ENCODE measurements at places on chromosomes 12 and 14.

GRCh38 chr14:75301666-75302325 lies 23.2 kb downstream of the FOS start:
- DNase-seq: peak; percentile 18

DNA sequence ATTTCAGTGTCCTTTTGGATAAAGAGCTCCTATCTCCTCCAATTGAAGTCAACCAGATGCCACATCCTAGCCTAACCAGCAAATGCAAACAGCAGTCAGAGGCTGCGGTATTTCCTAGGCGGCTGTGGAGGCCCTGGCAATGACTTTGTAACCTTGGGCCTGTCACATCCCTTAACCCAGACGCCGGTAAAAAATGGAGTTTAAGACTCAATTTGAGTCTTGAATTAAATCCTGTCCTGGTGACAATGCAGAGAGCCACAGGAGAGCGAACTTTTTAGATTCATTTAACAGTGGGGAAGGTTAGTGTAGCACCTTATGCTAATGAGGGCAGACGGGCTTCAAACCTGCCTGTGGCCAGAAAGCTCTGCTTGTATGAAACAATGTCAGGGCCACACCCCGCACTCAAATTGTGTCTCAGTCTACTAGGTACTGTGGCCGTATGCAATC lies 1.3 kb downstream of the C12orf75 start:
- DNase-seq: no peak

DNA sequence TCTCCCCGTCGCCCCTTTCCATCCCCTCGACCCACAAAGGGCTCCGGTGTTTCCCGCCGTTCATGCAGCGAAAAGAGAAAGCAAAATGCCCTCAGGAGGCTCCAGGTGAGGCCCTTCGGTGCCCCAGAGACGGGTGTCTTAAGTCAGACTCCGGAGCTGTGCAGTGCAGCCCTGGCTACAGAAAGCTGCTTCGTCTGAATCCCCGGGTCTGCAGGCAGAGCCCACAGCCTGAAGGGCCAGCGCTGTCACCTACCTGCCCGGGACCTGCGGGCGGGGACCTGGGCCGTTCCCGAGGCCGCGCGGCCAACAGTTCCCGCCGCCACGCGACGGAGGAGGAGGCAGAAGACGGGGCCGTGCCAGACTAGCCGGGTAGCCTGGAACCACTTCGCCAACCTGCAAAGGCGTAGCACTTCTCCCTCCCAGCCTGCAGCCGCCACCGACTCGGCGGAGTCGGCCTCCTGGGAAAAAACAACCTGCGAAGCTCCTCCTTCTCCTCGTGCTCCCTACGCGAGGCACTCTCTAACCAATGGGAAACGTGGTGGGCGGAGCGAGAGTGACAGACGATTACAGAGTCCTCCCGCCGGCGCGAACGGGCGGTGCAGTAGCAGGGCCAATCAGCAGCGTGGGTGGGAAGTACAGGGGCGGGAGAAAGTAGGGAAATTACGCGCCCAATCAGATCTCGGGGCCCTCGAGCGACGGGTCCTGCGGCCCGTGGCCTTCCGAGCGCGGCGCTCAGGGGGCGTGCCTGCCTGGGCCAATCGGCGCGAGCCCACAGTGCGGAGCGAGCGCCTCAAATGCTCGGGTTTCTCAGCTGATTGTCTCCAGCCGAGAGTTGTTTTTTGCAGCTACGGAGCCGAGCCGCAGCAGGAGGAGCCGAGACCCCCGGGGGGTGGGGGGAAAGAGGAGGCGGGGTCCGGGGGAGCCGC lies at the start of the genes GPR137C and TXNDC16:
GPR137C (plus strand) TSS at position 774 of the 926 bp plus-strand sequence. CDS start 312 bp downstream, outside the sequence.
TXNDC16 (minus strand) TSS at position 443 of the 926 bp plus-strand sequence. CDS start 8,948 bp downstream, outside the sequence.
- DNase-seq: peak; percentile 97

DNA sequence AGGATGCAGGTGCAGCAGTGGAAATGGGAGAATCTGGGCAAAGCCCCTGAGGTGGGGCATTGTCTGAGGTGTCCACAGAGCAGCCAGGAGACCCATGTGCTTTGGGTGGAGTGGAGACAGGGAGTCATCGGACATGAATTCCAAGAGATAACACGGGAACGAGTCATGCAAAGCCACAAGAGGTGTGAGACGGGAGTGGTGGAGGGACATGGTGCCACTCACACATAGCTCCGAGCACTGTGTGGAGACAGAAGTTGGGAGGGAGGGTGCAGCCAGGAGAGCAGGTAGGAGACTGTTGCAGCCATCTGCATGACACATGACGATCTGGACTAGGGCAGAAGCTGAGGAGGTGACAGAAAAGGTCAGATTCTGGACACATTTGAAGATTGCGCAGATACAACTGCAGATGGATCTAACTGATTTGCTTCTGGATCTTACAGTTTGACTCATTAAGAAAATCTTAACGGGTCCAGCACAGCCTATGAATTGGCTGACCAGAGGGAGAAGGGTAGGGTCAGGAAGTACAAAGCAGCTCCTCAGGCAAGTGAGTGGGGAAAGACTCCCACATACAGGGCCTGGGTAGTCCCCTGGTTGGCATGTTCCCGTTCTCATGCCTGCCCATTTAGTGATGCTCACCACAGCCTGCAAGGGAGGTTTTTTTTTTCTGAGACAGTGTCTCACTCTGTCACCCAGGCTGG lies 379.8 kb downstream of the FUT8 start:
- no peak for DNase-seq

GRCh38 chr12:119383206-119383605 lies 48.7 kb downstream of the CCDC60 start:
- no peak for DNase-seq

DNA sequence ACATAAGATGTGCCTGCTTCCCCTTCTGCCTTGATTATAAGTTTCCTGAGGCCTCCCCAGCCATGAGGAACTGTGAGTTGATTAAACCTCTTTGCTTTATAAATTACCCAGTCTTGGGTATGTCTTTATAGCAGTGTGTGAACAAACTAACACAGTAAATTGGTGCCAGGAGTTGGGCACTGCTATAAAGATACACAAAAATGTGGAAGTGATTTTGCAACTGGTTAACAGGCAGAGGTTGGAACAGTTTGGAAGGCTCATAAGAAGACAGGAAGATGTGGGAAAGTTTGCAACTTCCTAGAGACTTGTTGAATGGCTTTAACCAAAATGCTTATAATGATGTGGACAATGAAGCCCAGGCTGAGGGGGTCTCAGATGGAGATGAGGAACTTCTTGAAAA lies 264.1 kb downstream of the DACT1 start:
- no peak for DNase-seq

DNA sequence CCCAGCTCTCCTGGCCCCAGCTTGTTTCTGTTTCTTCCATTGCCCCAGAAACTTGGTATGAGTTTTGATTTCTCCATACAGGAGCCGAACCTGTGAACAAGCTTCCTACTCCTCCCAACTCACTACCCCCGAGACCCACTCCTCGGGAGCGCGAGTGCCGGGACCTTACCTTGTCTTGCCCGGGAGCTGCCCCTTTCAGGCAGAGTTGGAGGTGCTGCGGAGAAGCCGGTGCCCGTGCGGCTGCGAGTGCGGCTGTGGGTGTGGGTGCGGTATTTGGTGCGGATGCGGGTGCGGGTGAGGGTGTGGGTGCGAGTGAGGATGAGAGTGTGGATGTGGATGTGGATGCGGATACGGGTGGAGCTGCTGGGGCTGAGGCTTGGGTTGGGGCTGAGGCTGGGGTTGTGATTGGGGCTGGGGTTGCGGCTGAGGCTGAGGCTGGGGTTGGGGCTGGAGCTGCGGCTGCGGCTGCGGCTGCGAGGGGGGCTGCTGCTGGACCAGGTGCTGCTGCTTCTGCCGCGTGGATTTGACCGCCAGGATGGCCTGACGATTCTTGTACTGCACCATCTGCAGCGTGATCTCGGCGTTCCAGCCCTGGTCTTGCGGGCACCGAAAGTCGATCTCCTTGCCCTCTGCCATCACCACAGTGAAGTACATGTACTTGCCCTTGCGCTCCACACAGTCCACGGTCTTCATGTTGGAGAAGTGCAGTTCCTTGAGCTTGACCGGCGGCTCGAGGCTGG lies 1.1 kb downstream of the PHLDA1 start:
- DNase-seq: peak; percentile 26

- no peak for DNase-seq
Measured at GRCh38 chr12:104407922-104408321, 48.8 kb upstream of the CHST11 start.

GRCh38 chr14:74491956-74492775 lies 939 bp downstream of the NPC2 start:
- DNase-seq: no peak

GRCh38 chr14:52052288-52052943 lies 16.4 kb downstream of the NID2 start:
- no peak for DNase-seq

- no peak for DNase-seq
Measured at GRCh38 chr12:66662729-66663128, 16.1 kb downstream of the GRIP1 start.

GRCh38 chr14:32596390-32596789 lies 267.3 kb downstream of the AKAP6 start:
- no peak for DNase-seq

- no peak for DNase-seq
Measured at GRCh38 chr12:89709995-89710872, 1.6 kb upstream of the ATP2B1 start.

DNA sequence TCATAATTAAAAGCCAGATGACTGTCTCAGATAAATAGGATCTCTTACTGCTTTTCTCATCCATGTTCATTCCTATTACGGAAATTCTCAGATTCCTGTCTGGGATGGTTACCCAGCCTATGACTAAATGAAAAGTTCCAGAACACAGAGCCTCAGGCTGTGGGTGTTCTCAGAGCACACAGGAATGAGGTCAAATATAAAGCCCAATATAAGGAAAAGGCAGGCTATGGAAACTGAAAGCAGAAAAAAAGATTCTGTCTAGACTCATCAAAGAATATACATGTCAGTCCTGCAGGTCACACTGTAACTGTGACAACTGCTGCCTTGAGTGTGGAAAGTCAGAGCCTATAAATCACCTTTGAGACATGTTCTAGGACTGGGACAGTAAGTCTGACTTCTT lies 64.3 kb downstream of the DCAF5 start:
- no peak for DNase-seq

DNA sequence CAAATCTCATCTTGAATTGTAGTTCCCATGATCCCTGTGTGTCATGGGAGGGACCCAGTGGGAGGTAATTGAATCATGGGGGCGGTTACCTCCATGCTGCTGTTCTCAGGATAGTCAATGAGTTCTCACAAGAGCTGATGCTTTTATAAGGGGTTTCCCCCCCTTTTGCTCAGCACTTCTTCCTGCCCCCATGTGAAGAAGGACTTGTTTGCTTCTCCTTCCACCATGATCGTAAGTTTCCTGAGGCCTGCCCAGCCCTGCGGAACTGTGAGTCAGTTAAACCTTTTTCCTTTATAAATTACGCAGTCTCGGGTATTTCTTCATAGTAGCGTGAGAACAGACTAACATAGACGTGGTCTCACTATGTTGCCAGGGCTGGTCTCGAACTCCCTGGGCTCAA lies 56.1 kb upstream of the EIF5 start:
- DNase-seq: no peak

DNA sequence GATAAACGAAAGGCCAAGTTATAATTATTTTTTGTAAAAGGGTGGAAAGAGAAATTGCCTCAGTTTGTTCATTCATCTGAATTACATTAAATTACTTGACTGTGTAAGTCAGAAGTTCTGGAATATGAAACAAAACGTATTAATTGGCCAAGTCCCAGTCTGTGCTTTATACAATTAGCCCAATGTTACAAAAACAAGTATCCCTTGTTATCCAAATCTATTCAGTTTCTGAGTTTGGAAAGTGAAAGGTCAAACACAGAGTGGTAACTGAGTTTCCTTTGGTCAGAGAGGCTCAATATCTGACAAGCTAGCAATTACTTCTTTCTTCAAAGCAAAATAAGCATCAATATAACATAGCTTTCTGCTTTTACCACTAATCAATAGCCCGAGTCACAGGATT lies 62.6 kb downstream of the SPPL3 start:
- no peak for DNase-seq

GRCh38 chr12:31749024-31749704 lies 20.3 kb upstream of the AMN1 start:
- no peak for DNase-seq

GRCh38 chr12:63037746-63038712 lies 103.1 kb upstream of the PPM1H start:
- no peak for DNase-seq

GRCh38 chr14:25833341-25834126 lies 764.3 kb downstream of the NOVA1 start:
- DNase-seq: no peak

DNA sequence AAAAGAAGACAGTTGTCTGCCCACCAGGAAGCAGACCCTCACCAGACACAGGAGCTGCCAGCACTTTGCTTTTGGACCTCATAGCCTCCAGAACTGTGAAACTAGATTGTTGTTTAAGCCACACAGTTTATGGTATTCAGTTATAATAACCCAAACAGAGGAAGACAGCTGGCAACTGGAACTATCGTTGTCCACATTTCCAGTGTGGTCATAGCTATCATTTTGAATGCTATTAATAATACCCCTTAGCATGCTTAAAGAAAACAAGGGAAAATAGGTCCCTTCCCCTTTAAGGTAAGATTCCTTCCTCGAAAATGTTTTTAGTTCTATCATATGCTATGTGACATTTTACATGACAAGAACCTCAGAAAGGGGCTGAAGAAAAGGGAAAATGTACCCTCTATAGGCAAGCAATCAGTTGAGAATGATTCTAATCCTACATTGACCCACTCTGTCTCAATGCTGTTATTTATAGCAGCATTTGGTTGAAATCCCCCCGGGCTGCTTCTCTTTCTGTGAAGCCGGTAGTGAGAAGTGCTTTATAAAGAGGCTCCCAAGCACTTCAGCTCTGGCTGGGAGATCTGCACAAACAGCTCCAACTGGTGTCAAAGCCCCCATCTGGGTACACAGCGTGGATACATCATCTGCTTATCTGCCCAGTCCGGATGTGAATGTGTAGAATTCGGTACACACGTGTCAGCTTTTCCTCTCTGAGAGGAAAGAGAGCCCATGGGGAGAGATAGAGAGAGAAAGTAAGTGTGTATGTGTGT lies 221.2 kb upstream of the FLRT2 start:
- no peak for DNase-seq

GRCh38 chr14:92938235-92938875 lies 15.4 kb downstream of the CHGA start:
- DNase-seq: no peak

- no peak for DNase-seq
Measured at GRCh38 chr12:20128928-20129327, 239.4 kb upstream of the PDE3A start.

Data from stimulated activated CD4-positive, alpha-beta T cell treated with anti-CD3 and anti-CD28 coated beads, Interleukin-15, amount 100 ng/mL, for 1 hour (primary cell).